NCI-H2171 treated with DMSO at 0.1 percent for 48 hours (cell line): ENCODE measurements at places on chromosomes 7 and 10.
A peak's percentile ranks its signal among the peaks of the same experiment; 100 is the strongest.

- no peak for DNase-seq
These were observed 9.9 kb upstream of the CXCL12 start for GRCh38 chr10:44394696-44395381.

GRCh38 chr10:129784891-129785290, 179.2 kb downstream of the EBF3 start:
- no peak for DNase-seq

DNA sequence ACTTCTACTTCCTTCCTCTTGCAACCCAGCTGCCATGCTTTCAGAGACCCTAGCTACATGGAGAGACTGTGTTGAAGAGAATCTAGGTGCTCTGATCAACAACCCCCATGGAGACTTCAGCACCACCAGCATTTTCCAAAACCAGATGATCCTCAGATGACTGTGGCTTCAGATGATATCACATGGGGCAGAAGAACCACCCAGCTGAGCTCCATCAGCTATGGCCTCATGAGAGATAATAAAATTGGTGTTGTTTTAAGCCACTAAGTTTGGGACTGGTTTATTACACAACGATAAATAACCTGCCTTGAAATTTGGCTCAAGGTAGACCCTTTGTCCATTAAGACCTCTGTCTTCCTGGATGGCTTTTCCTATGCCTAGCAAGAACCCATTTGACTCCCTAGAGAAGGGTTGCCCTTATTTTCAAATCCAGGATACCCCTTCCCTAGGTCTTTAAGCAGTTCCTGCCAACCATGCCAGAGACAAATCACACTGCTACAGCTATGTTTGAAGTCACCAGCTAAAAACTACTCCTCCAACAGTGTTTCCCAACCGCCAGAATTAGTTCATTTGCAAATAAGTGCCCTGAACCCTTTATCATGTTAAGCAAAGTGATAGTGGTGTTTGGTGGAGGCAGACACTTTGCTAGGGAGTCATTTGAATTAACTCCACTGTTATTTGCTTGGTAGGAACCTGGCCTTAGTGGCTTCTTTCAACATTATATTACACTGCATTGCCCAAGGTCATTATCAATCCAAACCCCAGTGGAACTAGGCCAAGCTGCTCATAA, 136.9 kb upstream of the PALS2 start:
- no peak for DNase-seq

- DNase-seq: no peak
These were observed 42.8 kb upstream of the RNF216 start for GRCh38 chr7:5824297-5824610.

- DNase-seq: no peak
These were observed 63.2 kb downstream of the TNRC18 start for GRCh38 chr7:5360451-5360850.

DNA sequence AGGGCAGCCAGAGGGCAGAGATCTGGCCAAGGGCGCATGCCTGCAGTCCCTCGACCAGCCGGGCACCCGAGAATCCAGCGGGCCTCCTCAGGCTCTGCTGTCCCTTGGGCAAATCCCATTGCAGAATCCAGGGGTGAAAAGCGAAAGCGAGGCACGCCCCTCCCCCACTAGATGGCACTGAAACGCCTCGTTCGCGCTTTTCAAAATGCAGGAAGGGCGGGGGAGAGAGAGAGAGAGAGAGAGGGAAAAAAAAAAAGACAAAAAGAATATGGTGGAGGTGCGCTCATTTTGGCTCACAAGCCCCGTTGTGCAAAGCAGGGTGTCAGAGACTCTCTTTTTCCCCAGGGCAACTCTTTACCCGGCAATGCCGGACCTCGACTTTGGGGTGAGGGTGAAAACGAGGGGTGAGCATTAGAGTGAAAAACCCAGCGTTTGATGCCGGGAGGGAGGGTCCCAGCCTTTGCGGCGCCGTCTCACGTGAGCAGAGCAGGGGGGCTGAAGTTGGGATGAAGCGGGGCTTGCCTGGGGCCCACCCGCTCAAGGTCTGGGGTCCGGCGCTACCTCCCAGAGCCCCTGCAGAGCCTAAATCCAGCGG, 2.5 kb upstream of the TMEM178B start:
- peak; percentile 92 for DNase-seq

DNA sequence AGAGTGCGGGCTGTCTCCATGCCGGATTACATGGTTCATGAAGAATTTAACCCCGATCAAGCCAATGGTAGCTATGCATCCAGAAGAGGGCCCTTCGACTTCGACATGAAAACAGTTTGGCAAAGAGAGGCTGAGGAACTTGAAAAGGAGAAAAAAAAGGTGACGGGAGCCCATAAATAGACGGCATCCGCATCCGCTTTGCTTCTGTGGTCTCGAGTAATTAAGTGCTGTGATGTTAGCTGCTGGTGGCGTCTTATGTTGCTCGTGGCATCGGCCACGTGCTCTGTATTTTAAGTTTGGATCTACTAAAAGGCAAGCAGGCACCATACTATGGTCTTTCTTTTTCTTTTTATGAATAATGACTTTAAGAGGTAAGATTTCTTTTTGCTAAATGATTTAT, 11.1 kb downstream of the C7orf57 start:
- no peak for DNase-seq

DNA sequence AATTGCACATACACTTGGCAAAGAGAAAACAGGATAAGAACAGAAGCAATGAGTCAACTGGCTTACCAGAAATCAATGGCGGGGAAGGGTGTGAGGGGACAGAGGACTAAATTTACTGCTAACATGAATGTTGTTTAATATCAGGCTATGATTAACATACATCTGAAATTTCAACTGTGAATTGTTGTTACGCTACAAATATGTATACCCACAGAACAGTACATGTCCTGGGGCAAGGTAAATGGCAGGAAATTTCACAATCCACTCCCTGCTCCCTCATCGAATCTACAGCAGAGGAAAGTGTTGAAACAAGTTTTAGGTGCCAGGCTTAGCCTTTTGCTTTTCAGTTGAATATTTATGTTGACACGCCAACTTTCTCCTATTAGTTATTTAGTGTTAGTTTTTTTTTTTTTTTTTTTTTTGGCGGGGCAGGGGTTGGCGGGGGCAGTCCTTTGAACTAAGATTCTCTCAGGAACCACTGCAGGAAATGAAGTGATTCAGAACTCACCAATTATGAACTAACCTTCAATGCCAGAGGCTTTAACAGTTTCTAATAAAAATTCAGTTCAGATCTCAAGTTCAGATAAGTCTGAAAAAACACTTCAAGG, 99.0 kb downstream of the UBE2H start:
- no peak for DNase-seq

DNA sequence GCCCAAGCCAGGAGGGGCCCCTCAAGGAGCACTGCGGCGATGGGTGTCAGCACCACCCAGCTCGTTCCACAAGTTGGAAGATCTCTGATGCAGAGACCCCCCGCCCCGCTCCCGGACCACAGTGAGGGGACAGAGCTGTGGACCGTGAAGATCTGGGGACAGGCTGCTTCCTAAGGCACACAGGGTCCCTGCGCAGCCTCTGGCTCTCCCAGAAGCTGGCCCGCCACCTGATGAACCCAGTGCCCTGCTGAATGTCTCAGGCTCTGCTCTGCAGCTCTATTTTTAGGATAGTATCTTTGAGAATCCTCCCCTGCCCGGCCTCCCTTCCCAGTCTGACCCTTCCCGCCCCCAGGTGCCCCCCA, 29.7 kb downstream of the GBX1 start:
- no peak for DNase-seq

DNA sequence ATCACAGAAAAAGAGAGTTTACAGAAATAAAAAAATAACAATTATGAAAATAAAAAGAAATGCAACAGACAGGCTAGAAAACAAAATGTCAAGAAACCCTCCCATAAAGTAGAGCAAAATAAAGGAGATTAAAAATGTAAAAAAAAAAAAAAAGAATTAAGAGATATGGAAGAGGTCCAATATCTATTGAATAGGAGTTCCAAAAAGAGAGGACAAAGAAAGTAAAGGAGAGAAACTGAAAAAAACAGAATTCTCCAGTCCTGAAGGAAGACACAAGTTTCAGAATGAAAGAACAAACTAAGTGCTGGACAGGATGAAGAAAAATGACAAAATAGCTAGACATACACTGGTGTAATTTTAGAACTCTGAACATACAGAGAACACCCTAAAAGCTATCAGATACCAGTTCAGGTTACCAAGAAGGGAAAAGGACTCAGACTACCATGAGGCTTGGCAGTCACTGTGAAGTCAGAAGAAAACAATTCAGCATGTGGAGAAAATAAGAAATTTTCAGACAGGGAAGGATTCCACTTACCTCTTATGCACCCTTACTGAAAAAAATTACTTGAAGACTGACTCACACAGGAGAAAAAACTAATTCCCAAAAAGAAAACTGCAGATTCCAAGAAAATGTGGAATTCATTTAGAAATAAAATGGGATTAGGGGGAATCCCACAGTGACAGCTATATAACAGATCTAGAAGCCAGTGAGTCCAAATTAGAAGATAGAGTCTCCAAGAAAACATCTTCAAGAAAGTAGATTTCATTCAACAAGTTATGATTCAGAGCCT, 40.4 kb upstream of the ABLIM1 start:
- no peak for DNase-seq

DNA sequence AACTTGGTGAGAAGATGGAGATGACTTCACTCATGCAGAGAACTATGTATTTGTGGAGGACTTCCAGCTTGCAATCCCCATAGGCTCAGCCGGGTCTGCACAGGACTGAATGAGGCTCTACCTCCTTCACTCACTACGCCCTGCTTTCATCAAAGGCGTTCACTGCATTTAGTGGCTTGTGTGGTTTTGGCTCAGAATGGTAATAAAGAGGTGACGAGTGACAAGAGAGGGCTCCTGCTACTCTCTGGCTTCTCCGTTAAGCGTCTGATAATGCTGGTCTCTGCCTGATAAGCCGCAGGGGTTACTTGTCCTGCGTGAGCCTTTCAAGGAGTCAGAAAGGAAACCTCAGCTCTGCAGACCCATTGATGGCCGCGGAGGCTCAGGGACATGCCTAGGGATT, 343.4 kb downstream of the PRPF18 start:
- no peak for DNase-seq

DNA sequence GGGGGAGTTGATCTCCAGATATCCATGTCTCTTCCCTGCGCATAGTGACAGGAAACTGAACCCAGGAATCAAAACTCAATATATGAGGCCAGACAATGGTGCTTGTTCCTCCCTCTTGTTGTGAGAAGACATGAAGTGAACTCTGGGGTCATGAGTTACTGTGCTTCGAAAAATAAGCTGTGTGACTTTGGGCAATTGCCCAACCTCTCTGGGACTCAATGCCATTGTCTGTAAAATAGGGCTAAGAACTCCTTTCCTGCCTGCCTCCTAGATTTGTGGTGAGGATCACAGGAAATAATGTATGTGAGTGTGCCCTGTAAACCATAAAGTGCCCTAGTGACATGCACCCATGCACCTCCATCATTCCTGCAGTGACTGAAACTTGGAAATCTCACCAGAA, 48.4 kb downstream of the SYPL1 start:
- no peak for DNase-seq

DNA sequence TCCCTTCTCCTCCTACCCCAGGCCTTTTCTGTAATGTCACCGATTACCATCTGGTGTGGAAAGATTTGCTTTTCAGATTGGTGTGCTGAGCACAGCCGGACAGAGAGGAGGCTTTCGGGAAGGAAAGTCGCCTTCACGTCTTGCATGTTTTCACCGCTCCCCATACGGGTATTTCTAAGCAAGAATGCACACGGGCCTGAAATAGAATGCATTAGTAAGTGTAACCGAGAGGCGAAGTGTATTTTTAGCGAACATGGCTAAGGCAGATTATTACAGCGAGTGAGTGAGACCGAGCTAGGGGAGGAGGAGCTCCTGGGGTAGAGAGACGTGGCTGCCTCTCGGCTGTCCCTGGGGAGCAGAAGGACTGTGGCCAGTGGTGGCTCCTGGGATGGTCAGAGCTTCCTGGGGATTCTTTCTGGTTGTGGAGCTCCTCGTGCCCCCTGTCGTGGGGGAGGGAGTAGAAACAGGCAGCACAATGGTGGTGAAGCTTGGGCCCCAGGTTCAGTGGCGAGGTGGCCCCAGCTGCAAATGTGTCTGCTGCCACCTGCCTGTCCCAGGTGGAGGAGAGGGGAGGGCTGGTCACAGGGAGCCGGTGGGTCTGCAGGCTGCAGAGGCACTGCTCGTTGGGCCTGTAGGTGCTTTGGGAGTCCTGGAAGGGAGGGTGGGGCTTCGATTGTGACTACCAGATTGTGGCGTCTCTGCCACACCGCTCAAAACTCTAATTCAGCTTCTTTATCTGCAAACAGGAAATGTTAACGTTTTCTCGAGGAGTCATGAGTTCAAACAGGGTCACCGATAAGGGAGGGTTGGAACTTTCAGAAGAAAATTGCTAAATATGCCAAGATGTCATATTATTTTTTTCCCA, 135.8 kb downstream of the CAMK1D start:
- DNase-seq: peak; percentile 67

DNA sequence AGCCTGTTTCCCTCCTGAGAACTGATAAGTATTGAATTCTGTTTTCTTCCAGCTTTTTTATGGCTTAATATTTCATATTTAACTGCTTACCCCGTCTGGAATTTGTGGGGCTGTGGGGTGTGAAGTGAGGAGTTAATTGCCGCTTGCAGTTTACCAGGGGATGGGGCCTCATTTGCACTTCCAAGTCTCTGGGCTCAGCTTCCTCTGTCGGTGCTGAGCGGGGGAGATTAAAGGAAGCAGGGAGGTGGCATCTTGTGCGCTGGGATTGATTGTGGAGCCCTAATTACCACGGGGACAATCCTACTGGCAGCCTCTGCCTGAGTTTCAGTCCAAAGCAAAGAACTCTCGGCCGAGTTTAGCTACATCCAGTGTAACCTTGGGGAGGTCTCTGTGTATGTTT, 33.4 kb downstream of the ELFN1 start:
- DNase-seq: no peak

DNA sequence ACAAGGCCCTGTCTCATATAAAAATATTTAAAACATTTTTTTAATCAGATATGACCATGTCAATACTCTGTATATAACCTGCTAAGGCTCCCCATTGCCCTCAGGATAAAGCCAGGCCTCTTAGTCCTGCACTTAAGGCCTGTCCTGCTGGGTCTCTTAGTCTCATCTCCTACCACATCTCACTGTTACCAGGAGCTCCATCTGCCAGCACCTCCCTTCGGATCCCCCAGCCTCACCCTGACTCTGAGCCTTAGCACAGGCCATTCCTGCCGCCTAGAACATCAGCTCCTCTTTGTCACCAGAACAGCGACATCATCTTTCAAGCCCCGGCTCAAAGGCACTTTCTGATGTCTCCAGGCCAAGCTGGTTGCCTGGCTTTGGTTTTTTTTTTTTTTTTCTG, 25.7 kb upstream of the GTF2IRD1 start:
- no peak for DNase-seq
